ENCODE measurements at places on chromosomes 11 and 22.

- H3K27me3 ChIP-seq: no peaks in the 10 kb centered on the region
- H3K27ac ChIP-seq: no peak overlapping the region
- H3K4me1 ChIP-seq: peaks cover 15% of the 10 kb centered on the region
- H3K4me3 ChIP-seq: no peak overlapping the region
- H3K36me3 ChIP-seq: no peaks in the 10 kb centered on the region
Observed at GRCh38 chr11:19409307-19409706, 168.6 kb upstream of the E2F8 start.

- H3K4me1 ChIP-seq: peaks cover 25% of the 10 kb centered on the region
- H3K4me3 ChIP-seq: no peak overlapping the region
- no peak for DNase-seq
- H3K27ac ChIP-seq: no peak overlapping the region
- H3K36me3 ChIP-seq: no peaks in the 10 kb centered on the region
- no peaks in the 10 kb centered on the region for H3K27me3 ChIP-seq
Observed at GRCh38 chr11:12249590-12250260, 127.6 kb upstream of the PARVA start.

DNA sequence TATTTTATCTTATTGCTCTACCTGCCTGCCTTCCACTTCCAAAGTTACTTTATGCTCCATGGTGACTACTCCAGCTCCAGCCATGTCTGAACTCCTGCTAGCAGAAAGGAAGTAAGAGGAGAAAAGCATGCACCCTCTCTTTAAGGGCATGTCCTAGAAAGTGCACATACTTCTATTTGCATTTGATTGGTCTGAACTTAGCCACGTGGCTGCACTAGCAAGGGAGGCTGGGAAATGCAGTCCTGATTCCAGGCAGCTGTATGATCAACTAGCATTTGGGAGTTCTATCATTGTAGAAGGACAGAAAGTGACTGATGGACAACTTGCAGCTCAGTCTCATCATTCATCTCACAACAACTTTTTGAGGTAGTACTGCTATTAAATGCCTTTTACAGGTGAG, 515.7 kb downstream of the BUD13 start:
- H3K36me3 ChIP-seq: no peaks in the 10 kb centered on the region
- no peak for DNase-seq
- H3K4me3 ChIP-seq: no peak overlapping the region
- no peaks in the 10 kb centered on the region for H3K27me3 ChIP-seq
- no peak overlapping the region for H3K27ac ChIP-seq
- H3K4me1 ChIP-seq: no peaks in the 10 kb centered on the region

- no peak overlapping the region for H3K27ac ChIP-seq
- peaks cover 8% of the 10 kb centered on the region for H3K4me1 ChIP-seq
- DNase-seq: no peak
Observed at GRCh38 chr11:104965735-104966134, 2.6 kb downstream of the CASP4 start.

DNA sequence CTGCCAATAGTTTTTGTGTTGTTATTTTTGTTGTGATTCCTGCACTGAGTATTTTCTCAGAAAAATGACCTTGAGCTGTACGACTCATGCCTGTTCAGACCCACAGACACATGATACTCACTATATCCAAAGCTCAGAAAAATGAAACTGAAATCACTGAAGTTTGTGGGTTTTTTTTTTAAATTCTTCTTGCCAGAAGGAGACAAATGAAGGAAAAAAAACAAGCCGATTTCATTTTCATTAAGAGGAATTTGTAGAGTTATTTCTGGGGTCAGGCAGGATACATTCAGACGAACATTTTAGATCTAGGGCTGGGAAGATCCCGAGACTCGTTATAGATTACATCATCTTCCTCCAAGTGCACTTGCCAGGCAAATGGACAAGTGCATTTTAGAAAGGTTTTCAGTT, 60.4 kb downstream of the BMAL1 start:
- no peak for DNase-seq
- H3K36me3 ChIP-seq: no peaks in the 10 kb centered on the region
- no peak overlapping the region for H3K4me3 ChIP-seq
- H3K27me3 ChIP-seq: no peaks in the 10 kb centered on the region

- H3K27ac ChIP-seq: no peak overlapping the region
- H3K4me3 ChIP-seq: no peak overlapping the region
- H3K36me3 ChIP-seq: no peaks in the 10 kb centered on the region
Observed at GRCh38 chr11:108576523-108576922, 17.0 kb downstream of the EXPH5 start.

DNA sequence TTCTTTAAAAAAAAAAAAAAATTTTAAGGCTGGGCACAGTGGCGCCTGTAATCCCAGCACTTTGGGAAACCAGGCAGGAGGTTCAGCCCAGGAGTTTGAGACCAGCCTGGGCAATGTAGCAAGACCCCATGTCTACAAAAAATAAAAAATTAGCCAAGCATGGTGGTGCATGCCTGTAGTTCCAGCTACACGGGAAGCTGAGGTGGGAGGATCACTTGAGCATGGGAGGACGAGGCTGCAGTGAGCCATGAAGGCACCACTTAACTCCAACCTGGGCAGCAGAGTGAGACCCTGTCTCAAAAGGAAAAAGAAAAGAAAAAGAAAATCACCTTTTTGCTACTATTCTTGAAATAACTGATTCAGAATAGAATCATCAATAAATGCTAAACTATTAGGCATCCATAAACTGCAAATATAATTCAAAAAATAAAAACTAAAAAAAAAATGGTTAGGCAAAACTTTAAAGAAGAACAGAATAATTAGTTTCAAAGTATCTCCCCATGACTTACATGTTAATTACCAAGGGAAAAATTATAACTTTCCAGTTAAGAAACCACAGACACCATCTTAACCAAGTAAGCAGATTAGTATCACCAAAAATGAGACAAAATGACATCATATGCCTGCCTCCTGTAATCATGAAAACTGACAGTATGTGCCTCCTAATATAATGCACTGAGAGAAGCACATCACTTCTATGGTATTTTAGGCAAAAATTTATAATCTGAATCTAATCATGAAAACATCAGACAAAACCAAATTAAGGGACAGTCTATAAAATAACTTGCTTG, 63.6 kb downstream of the DENND5A start:
- no peaks in the 10 kb centered on the region for H3K36me3 ChIP-seq
- H3K27ac ChIP-seq: no peak overlapping the region
- no peaks in the 10 kb centered on the region for H3K4me1 ChIP-seq
- no peaks in the 10 kb centered on the region for H3K27me3 ChIP-seq

GRCh38 chr22:49322861-49323622, 504.6 kb downstream of the BRD1 start:
- no peak overlapping the region for H3K27ac ChIP-seq
- H3K36me3 ChIP-seq: no peaks in the 10 kb centered on the region
- H3K4me3 ChIP-seq: no peak overlapping the region
- no peak for DNase-seq
- H3K27me3 ChIP-seq: peaks cover 7% of the 10 kb centered on the region

GRCh38 chr22:43293259-43293654, 49.9 kb downstream of the SCUBE1 start:
- H3K4me1 ChIP-seq: peaks cover 48% of the 10 kb centered on the region
- H3K36me3 ChIP-seq: no peaks in the 10 kb centered on the region
- H3K27ac ChIP-seq: no peak overlapping the region
- DNase-seq: no peak

- no peaks in the 10 kb centered on the region for H3K27me3 ChIP-seq
- no peak overlapping the region for H3K4me3 ChIP-seq
- no peak for DNase-seq
- H3K27ac ChIP-seq: no peak overlapping the region
- H3K36me3 ChIP-seq: no peaks in the 10 kb centered on the region
- peaks cover 6% of the 10 kb centered on the region for H3K4me1 ChIP-seq
Observed at GRCh38 chr11:12506404-12506921, 129.1 kb downstream of the PARVA start.

GRCh38 chr11:57546869-57547475, 9.6 kb downstream of the SMTNL1 start:
- peak overlapping the region; percentile 21 for H3K27ac ChIP-seq
- H3K4me3 ChIP-seq: no peak overlapping the region
- no peaks in the 10 kb centered on the region for H3K36me3 ChIP-seq

DNA sequence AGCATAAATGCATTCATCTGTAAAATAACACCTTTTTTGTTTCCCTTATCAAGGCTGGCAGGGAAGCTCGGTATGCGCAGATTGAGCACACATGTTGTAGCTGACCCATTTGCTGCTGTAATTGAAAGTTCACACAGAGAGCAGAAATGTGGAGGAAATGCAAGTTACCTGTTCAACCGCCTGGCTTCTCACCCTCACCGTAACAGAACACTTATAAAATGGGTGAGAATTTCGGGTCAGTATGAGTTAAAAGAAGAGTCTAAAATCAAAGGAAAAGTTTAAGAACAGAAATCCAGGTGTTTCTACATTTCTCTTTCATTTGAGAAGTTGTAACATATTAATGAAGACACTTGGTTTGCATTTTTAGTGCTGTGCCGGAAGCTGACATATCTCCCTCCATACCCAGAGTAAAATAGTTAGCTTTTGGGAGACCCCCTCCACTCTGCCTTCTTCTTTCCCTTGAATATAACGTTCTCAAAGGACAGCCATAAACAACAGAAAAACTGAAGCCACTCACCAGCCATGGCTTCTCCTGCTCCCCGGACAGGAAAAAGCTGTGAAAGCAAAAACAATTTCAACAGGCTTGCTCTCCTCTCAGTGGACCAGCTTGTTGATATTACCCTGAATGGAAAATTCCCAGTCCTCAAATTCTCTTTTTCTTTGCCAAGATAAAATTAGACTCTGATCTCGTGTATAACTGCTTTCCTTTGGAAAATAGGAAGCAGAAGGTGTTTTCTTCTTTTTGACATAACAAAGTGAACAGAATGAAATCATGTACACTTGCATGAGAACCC, at the start of gene CASP12:
Gene CASP12 (minus strand): TSS at position 570 of the 794 bp plus-strand sequence.
- DNase-seq: no peak
- no peaks in the 10 kb centered on the region for H3K4me1 ChIP-seq
- no peak within 1 kb of the TSS for H3K4me3 ChIP-seq
- H3K36me3 ChIP-seq: no peaks in the 10 kb centered on the region
- no peak within 1 kb of the TSS for H3K27ac ChIP-seq
- H3K27me3 ChIP-seq: no peaks in the 10 kb centered on the region

DNA sequence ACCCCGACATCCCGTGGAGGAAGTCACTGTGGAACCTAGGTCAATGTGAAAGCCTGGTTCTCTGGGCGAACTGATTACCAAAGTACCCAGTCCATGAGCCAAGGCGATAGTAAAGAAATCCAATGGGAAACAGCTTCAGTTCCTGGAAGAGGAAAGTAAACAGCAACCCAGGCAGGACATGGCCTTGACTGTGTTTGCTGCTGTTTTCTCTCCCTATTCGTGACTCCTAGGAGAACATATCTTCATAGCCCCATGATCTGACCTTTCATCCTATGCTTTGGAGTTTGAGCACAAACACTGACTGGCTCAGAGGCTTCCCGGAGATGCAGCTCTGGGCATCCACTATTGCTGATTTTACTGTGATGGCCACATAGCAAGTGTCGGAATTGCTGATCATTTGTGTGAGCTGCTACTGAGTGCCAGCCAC, 45.1 kb downstream of the LRFN4 start:
- no peak overlapping the region for H3K4me3 ChIP-seq
- no peak for DNase-seq
- peaks cover 18% of the 10 kb centered on the region for H3K4me1 ChIP-seq

- H3K4me3 ChIP-seq: no peak overlapping the region
- H3K36me3 ChIP-seq: no peaks in the 10 kb centered on the region
- peaks cover 54% of the 10 kb centered on the region for H3K4me1 ChIP-seq
- peak; percentile 54 for DNase-seq
- no peak overlapping the region for H3K27ac ChIP-seq
- H3K27me3 ChIP-seq: peaks cover 54% of the 10 kb centered on the region
Observed at GRCh38 chr11:126082251-126083109, 19.8 kb upstream of the CDON start.

- H3K36me3 ChIP-seq: no peaks in the 10 kb centered on the region
- H3K4me3 ChIP-seq: no peak overlapping the region
- no peak overlapping the region for H3K27ac ChIP-seq
- H3K27me3 ChIP-seq: peaks cover 81% of the 10 kb centered on the region
- DNase-seq: no peak
- H3K4me1 ChIP-seq: peaks cover 11% of the 10 kb centered on the region
Observed at GRCh38 chr22:20018001-20018400, 1.4 kb upstream of the ARVCF start.

DNA sequence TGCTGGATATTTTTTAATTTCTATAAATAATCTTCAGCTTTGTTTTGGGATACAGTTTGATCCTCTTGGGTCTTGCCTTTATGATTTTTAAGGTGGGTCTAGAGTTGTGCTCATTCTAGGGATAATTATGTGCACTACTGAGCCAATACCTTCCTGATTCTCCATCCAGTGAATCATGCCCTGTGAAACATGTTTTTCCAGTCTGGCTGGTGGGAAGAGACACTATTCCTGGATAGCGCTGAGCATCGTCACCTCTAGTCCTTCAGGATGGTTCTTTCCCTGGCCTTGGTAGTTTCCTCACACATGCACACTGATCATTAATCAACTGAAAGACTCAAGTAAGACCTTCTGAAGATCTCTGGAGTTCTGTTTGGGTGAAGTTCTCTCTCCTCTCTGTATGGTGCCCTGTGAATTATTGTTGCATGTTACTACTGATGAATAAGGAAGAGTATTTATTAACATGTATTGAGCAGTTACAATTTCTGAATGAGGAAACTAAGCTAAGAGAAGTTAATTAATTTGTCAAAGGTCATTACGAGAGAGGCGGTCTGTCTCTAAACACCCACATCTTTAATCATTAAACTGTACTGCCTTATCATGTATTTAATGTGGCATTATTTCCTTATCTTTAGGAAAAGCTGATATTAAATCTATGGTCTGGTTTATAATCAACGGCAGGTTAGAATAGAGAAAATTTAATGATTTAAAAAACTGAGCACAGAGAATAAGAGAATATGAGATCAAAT, 39.1 kb upstream of the LIPT2 start:
- H3K36me3 ChIP-seq: no peaks in the 10 kb centered on the region
- H3K4me1 ChIP-seq: no peaks in the 10 kb centered on the region
- H3K4me3 ChIP-seq: no peak overlapping the region
- no peaks in the 10 kb centered on the region for H3K27me3 ChIP-seq
- no peak overlapping the region for H3K27ac ChIP-seq

DNA sequence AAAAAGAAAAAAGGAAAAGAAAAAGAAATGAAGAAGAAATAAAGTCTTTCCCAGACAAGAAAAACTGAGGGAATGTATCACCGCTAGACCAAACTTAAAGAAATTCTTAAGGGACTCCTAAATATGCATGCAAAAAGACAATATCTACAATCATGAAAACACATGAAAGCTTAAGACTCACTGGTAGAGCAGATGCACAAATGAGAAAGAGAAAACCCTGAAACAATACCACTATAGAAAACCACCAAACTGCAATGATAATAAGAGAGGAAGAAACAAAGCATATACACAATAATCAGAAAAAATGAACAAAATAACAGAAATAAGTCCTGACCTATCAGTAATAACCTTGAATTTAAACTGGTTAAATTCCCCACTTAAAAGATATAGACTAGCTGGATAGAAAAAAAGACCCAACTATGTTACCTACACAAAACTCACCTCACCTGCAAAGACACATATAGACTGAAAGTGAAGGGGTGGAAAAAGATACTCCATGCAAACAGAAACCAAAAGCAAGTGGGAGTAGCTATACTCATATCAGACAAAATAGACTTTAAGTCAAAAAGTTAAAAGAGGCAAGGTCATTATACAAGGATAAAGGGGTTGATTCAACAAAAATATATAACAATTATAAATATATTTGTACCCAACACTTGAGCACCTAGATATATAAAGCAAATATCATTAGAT, 61.3 kb upstream of the NARS2 start:
- no peak overlapping the region for H3K4me3 ChIP-seq
- no peaks in the 10 kb centered on the region for H3K4me1 ChIP-seq
- DNase-seq: no peak
- no peaks in the 10 kb centered on the region for H3K36me3 ChIP-seq
- no peak overlapping the region for H3K27ac ChIP-seq

- peaks cover 8% of the 10 kb centered on the region for H3K27me3 ChIP-seq
- no peak overlapping the region for H3K27ac ChIP-seq
- H3K4me1 ChIP-seq: no peaks in the 10 kb centered on the region
- DNase-seq: no peak
- H3K4me3 ChIP-seq: no peak overlapping the region
Observed at GRCh38 chr11:82610671-82611070, 123.0 kb downstream of the FAM181B start.

Measured in neural progenitor cell (in vitro differentiated cells).